ENCODE measurements at places on chromosomes 13 and 19.

GRCh38 chr19:54670576-54671357 is 8.0 kb downstream of the LILRB4 start:
- no peak for DNase-seq

DNA sequence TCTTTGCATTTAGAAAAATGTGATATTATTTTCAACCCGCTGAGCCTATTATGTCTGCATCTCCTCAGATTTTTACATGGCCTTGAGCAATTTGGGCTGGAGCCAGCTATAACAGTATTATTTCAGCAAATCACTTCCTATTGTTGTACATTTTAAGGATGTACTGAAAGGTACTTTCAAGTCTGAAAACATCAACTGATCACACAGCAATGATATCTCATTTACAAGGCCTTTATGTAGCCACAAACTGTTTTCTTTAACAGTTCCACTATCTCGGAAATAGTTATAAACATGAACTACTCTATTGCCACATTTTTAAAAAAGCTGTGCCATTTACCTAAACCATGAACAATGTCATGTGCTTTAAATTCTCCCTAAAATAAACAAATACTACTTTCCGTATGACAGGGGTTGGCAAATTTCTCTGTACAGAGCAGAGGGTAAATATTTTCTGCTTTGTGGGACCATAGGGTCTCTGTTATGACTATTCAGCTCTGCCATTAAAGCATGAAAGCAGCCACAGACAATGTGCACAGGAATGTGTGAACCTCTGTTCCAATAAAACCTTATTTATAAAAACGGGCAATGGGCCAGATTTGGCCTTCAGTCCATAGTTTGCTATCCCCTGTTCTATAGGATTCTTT is 560.4 kb downstream of the GPC6 start:
- DNase-seq = no peak

DNA sequence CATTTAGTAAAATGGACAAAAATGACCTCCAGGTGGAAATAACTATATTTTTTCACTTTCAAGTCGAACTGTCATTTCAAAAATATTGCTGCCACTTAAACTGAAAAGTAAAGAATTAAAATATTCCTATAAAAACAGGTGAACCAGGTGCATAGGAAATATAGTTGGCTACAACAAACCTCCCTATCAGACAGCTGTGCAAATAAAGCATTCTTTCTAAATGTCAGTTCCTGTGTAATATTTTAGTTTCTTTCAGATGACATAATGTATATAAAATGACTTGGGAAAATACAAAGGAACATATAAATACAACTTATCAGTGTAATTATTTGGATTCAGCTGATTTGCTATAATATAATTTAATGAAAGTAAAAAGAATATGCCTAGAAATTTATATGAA is 403.5 kb upstream of the GPC6 start:
- no peak for DNase-seq

DNA sequence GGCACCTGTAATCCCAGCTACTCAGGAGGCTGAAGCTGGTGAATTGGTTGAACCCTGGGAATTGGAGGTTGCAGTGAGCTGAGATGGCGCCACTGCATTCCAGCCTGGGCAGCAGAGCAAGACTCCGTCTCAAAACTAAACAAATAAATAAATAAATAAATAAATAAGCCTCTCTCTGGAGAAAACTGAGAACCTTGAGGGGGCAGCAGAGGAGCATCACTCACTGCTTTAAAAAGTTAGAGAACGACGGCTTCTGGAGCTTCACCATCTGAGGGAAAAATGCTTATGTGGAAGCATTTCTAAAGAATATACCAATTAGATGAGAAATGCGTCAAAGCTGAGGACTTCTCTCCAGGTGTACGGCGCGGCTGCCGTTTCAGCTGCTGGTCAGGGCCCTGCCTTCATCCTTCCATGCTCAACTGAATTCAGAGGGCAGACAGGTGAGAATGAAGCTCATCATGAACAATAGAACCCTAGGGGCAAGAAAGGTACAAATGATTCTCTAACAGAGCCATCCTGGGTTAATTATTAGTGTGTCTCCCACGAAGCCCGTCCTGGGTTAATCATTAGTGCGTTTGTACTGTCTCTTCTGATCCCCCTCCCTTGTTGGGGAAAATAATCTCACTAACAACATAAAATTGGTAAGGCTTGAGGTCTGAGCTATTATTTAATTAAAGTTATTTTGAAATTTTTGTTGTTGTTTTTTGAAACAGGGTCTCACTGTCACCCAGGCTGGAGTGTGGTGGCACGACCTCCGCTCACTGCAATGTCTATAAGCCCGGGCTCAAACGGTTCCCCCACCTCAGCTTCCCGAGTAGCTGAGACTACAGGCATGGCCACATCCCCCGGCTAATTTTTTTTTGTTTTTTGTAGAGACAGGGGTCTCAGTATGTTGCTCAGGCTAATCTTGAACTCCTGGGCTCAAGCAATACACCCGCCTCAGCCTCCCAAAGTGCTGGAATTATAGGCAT is 80.1 kb downstream of the IPO5 start:
- DNase-seq = peak; percentile 81

DNA sequence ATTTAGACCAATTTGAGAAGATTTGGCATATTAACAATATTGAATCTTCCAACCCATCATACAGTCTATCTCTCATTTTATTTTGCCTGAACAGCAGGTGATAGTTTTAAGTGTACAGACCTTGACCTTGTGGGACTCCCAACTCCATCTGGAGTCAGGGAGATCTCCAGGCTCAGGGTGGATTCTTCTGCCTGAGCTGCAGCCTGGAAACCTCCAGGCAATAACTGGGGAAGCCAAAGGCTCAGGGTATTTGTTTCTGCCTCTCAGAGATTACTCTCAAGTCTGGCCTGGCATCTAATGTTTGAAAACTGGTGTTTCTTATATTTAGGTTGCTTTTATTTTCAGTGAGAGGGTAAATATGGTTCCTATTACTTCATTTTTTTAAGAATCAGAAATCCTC is 102.1 kb upstream of the C1QTNF9B start:
- no peak for DNase-seq

DNA sequence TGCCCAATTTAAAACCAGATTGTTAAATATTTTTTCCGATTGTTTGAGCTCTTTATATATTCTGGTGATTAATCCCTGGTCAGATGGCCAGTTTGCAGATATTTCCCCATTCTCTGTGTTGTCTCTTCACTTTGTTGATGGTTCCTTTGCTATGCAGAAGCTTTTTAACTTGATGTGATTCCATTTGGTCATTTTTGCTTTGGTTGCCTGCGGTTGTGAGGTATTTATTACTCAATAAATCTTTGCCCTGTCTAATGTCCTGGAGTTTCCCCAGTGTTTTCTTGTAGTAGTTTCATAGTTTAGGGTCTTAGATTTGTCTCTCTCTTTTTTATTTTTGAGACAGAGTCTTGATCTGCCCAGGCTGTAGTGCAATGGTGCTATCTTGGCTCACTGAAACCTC is 23.8 kb upstream of the LMO7 start:
- DNase-seq = peak; percentile 48

GRCh38 chr19:50418176-50419021 is at the start of gene SPIB:
Gene SPIB, plus strand, starts transcription at chr19:50418938. Its CDS starts 25 bp downstream, at chr19:50418963.
- no peak for DNase-seq

DNA sequence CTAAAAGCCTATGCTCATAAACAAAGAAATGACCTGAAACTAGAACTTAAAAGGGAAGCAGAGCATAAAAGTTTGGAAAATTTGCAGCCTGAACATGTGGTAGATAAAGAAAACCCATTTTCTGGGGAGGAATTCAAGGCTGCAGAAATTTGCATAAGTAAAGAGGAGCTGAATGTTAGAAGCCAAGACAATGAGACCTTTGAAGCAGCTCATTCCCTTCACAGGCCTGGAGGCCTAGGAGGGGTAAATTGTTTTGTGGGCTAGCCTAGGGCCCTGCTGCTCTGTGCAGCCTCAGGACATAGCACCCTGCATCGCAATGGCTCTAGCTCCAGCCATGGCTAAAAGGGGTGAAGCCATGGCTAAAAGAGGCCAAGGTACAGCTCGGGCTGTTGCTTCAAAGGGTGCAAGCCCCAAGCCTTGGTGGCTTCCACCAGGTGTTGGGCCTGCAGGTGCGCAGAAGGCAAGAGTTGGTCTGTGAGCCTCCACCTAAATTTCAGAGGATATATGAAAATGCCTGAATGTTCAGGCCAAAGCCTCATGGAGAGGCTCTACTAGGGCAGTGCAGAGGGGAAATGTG is 38.3 kb downstream of the ZIC2 start:
- DNase-seq = no peak

DNA sequence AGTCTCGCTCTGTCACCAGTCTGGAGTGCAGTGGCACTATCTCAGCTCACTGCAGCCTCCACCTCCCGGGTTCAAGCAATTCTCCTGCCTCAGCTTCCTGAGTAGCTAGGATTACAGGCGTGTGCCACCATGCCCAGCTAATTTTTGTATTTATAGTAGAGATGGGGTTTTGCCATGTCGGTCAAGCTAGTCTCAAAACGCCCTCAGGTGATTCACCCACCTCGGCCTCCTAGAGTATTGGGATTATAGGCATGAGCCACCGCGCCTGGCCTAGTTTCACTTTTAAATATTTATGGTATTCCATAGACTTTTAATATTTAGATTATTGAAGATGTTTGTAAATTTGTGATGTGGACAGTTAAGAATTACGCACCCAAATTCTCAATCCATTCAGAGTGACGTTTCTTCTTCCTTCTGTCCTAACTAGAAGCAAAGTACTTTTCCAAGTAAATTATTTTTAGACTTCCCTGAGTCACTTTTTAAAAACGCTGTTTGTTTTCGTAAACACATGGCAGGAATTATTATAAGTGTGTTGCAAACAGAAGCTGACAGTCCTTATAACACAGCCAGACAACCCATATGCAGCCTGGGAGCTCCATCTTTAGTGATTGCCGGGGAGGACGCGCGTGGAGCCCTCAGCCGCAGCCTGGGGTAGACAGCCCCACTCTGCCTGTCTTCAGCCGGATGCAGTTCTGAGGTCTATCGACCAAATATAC is 131.7 kb downstream of the ATP11A start:
- DNase-seq = peak; percentile 64

DNA sequence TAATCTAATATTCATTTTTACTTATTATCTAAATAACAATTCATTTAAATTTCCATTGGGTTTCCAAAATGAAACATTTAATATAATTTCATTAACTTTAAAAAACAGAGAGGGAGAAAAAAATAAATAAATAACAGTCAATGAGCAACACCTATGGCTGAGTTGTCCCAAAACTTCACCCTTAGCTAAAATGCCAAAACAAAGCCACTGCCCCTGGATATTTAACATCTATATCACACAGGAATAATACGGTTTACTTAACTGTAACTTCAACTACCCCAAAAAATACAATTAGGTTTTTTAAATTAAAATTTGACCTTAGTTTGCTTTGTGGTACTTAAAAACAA is 541 bp downstream of the ELF1 start:
- no peak for DNase-seq

GRCh38 chr13:110042253-110042950 is 256.0 kb upstream of the IRS2 start:
- DNase-seq = peak; percentile 88

- DNase-seq = no peak
Measured at GRCh38 chr13:40966298-40966697, 52.8 kb downstream of the ELF1 start.

DNA sequence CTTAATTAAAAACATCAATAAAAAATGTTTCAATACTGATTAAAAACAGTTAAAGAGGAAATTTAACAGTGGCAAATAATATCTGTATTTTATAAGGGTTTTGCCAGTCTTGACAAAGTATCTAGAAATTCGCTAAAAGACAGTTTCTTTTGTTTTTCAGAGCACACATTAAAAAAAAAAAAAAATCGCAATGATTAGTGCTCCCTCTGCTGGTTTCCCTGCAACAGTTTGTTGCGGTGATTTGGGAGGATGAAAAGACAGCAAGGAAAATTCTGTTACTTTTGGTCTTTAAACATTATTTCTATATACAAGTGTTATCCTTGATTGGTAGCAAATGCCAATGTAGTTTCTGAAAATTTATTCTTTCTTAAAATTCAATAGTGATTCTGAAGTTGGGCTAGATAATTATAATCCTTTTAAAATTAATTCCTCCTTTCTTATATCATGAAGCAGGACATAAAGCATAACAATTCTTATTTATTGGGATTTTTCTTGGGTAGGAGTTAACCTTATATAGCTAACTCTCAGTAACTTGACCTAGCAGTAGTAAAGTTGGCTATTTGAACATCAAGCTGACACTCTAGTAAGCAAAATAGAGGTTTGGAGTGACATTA is 23.1 kb upstream of the SPRY2 start:
- DNase-seq = peak; percentile 27

DNA sequence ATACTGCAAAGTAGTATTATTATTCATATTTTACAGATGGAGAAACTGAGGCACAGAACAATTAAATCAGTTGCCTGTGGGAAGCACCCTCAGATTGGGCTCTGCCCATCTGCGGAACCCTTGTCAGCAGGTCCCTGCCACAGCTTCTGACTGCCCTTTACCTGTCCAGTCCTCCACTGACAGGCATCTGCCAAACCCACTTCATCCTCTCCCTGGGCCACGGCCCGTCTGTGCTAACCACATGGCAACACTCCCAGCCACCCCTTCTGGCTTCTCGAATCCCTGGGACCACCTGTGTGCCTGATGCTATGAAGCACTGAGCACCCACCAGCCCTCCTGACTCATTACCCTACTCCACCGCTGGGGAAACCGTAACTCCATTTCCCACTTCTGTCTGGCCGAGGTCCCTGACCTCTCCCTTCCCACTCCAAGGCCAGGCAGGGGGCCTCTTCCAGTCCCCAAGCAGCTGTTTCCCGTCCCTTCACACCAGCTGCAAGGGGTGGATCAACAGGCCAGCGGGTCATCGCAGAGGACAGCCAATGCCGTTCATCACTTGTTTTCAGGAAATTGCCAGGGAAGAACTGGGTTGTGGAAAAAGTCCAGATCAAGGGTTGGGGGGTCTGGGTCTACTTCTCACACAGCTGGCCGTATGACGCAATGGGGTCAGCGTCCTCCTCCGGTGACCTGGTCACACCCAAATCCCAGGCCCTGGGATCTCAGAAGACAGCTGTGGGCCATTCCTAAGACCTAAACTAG is 2.5 kb downstream of the KANK3 start:
- DNase-seq = no peak

Measured in AG10803 (cell line).